ENCODE measurements at places on chromosomes 5 and 9.

DNA sequence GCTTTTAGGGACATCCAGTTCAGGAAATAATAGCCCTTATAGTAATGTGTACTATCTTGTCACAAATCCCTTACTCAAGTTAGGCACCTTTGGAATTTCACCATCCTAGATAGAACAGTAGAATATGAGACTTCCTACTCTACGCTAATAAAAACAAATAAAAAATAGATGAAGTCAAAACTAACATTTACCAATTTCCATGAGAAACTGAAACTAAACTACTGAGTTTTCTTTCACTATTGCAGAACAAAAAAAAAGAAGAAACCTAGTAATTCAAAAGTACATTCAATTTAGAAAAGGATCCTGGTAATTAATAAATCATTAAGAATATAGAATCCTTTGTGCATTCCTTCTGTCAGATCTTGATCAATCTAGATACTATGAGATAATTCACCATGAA is 14.0 kb downstream of the STARD4 start:
- DNase-seq, result no peak

DNA sequence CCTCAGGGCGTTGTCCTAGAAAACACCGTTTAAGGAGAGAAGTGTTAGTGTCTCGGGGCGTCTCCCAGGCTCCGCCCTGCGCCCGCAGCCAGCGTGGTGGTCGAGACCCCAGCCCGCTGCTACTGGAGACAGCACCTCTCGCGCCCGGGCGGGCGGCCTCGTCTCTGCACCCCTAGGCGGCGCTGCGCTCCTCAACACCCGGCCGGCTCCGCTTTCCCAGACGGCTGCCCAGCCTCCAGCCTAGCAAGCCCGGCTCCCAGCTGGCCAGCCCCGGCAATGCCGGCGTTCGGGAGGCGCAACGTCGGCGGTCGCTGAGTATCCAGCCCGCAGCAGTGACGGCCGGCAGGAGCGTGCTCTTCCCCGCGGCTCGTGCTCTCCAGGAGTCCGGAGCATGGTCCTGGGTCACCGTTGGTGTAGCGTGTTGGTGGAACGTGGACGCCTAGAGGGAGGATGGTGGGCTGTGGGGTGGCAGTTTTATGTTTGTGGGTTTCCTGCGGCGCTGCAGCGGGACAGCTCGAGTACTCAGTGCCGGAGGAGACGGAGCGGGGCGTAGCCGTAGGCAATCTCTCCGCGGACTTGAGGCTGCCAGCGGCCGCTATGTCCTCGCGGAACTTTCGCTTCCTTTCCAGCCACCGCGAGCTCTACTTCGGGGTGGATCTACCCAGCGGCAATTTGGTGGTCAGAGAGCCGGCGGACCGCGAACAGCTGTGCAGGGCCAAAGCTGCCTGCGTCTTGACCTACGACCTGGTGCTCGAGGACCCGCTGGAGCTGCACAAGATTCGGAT is 536 bp downstream of the PCDHAC1 start:
- no peak for DNase-seq

GRCh38 chr5:55597014-55597981 is 62.5 kb upstream of the PLPP1 start:
- DNase-seq, result no peak

- no peak for DNase-seq
Measured at GRCh38 chr5:140083120-140083519, 30.8 kb upstream of the PURA start.

DNA sequence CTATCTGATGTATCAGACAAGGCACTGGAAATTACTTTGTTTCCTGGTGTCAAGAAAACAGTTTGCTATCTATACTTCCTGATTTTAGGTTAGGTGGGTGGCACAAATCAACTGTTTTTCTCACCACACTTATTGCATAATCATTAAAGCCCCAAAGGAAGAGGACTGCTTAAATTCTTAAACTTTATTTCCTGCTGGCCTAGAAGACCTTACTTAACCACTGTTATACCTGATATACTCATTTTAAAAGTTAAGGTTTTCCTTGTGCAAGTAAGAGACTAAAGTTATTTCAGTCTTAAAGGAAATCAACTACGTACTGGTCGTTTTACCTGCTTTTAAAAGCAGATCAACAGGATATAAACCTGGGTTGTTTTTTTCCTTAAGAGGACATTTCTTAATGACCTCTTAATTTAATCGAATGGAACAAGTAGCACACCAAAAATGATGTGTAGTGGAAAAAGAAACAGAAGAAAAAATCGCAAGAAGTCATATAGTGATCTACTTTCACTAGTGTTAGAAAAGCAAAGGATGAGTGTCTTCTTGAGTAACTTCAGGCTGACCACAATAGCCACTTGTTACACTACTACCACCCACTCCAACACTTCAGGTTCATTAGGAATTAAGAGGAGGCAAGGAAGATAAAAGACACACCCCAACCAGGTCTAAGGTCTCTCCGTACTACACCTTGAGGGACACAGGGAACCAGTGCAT is 974 bp downstream of the CLINT1 start:
- DNase-seq, result no peak

DNA sequence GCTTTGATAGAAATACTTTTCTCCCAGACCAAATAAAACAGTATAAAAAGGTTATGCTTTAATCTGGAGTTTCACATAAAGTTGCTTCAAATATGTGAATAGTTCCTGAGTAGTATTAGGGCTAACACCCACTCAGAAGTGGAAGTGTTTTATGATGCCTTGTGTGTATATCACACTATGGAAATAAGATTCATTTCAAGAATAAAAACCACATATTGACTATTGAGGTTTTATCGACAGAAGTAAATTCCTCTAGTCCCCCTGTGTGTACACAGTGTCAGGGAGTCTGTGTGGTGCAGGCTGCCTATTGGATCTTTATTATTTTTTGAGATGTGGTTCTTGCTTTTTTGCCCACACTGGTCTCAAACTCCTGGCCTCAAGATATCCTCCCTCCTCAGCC is 20.8 kb upstream of the LRRTM2 start:
- DNase-seq, result no peak

- no peak for DNase-seq
Measured at GRCh38 chr5:67971223-67971830, 244.2 kb upstream of the PIK3R1 start.

DNA sequence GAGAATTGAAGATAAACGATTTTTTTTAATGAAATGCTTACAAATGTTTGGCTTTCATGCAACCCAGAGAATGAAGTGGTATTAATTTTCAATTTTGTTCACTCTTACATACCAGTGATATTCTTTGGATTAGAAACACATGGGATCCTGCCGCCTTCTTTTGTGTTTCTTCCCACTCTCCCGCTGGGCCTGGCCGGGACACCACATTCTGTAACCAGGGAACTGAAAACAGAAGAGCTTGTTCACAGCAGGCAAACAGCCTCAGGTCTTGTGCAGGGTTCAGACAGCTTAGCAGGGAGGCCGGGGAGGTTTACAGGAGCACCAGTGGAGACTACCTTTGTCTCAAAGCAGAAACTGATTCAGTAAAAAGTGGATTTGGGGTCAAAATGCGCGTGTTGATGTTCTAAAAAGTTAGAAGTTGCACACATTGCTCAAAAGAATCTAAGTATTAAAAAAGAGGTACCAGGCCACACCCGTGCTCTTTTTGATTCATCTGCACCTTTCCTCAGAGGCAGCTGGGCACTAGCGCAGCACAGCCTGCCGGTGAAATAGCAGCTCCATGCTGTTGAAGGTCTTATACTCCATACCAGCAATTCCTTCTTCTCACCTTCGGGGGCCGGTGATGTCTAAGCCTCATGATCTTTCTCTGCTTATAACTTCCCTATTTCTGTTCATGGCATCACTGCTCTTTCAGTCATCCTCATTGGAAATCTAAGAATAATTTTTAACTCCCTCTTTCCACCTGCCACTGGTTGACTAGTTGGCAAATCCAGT is 67.1 kb downstream of the GRAMD2B start:
- no peak for DNase-seq

GRCh38 chr9:92639124-92639523 is 30.8 kb downstream of the IPPK start:
- no peak for DNase-seq

GRCh38 chr9:90988318-90988717 is 186.7 kb downstream of the SYK start:
- DNase-seq, result no peak

GRCh38 chr5:173324115-173325001 is 3.9 kb downstream of the STC2 start:
- no peak for DNase-seq

DNA sequence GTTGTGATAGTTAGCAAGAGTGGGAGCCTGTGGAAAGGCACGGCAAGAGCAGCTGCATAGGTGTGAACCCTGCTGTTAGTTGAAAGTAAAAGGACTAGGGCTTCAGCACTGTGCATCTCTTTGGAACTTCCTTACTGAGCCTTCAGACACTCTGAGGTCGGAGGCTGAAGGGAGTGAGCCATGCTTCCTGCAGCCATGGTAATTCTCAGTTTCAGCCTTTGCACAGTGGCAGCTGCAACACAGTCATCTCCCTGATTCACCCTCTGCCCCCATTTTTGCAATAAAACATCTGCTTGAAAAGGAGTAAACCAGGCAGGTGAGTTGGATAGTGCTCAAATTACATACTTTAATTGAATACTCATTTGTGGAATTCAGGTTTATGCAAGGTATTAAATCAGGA is 6.5 kb upstream of the TLE4 start:
- DNase-seq, result no peak

DNA sequence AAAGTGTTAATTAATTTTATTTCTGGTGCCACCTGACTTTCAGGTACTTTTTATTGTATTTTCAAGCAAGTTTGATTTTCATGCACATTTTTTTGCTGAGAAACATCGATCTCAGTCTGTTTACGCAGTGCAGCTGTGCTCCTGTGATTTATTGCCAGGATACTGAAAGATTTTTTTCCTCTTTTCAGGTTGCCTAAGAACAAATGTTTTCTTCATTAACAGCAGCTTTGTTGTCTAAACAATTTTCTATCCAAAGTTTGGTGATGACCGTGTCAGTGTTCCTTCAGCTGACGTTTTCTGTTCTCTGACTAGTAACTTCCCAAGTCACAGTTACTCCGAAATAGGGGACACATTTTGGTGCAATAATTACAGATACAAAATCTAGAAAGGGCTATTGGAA is 78.1 kb downstream of the VCAN start:
- no peak for DNase-seq

GRCh38 chr5:157659868-157660660 is 7.8 kb upstream of the SOX30 start:
- DNase-seq, result no peak

DNA sequence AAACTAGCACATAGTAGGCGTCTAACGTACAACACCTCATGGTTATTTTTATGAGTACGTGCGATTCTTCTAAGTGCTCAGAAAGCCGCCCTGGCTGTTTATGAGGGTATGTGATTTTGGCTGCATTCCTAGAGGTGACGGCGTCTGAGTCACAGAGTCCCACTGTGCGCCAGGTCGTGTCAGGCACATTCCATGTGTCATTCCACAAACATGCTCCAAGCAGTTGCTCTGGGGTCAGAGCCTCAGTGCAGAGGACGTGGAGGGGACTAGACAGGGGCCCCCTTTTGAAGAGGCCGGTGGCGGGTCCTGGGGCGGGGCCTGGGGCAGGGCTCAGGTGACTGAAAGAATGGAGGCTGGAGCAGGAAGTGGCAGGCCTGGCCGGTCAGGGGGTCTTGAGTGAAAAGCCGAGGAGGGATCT is 51.9 kb downstream of the NEK6 start:
- DNase-seq, result no peak

GRCh38 chr5:101390151-101390908 is 487.2 kb upstream of the ST8SIA4 start:
- no peak for DNase-seq

GRCh38 chr9:77598524-77598923 is 49.6 kb downstream of the GNA14 start:
- no peak for DNase-seq

- DNase-seq, result no peak
Measured at GRCh38 chr5:15442193-15442570, 57.8 kb upstream of the FBXL7 start.

GRCh38 chr9:124054582-124055227 is 43.1 kb downstream of the LHX2 start:
- no peak for DNase-seq

GRCh38 chr9:112283582-112284253 is 49.7 kb downstream of the PTBP3 start:
- DNase-seq, result no peak

GRCh38 chr9:116576386-116576785 is 110.7 kb upstream of the TRIM32 start:
- DNase-seq, result no peak

GRCh38 chr9:34650816-34651215 is 1.2 kb upstream of the IL11RA start:
- no peak for DNase-seq

DNA sequence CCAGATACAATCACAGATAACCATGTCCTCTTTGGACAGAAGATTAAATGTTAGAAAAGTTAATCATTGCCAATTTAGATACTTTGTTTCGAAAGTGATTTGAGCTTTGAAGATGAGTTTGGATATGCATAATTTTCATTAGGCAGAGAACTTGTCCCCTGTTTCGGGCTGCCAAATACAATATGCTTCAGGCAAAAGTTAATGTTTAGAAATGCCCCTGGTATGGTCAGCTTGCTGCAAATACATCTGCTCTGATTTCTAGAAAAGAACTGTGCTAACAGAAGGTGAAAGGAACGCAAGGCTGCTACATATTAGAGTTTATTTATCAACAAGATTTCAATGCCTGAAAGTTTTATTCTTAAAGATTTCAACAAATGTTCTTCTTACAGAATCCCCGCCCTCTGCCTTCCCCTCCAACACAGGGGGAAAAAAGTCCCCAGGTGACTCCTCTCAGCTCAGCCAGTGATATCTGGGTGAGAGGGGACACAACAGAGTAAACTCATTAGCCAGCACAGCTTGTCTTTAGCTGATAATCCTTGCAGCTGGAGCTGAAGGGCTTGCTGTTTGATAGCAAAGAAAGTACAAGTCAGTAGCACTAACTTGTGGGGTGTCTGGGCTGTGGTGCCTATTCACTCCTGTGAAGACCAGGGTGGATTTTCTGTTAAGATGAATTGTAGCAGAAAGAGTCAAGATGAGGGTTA is 435.7 kb downstream of the DMAC1 start:
- DNase-seq, result no peak

DNA sequence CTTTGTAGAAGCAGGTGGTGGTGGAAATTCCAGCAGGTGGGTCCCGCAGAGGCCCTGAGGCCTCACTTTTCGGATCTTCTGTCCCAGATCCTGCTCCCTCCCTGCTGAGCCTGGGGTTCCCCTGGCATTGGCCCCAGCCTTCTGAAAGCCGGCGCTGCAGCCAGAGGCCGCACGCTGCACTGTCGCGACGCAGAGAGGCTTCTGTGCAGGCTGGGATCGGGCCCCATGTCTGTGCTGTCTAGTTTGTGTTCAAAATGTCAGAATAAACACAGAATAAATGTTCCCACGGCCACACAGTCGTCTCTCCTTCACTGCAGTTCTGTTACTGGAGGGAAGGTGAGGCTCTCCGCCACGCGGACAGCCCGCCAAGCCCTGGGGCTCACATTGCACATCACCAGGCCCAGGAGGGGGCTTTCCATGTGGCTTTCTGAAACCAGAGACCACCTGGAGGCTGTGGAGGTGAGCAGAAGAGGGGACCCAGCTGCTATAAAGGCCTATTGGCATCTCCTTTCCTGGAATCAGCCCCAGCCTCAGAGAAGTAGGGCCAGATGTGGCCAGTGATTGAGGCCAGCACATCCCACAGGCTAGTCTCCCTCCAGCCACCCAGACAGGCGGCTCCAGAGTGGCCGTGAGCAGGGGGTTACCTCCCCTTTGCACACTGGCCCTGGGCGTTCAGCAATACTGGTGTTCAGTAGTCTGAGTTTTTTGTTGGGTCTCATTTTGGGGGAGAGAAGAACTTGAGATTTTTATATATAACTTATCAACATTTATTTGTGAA is 46.5 kb downstream of the USP20 start:
- DNase-seq, result no peak
